NCI-H1694 (cell line): ENCODE measurements at places on chromosomes 1 and 21.

DNA sequence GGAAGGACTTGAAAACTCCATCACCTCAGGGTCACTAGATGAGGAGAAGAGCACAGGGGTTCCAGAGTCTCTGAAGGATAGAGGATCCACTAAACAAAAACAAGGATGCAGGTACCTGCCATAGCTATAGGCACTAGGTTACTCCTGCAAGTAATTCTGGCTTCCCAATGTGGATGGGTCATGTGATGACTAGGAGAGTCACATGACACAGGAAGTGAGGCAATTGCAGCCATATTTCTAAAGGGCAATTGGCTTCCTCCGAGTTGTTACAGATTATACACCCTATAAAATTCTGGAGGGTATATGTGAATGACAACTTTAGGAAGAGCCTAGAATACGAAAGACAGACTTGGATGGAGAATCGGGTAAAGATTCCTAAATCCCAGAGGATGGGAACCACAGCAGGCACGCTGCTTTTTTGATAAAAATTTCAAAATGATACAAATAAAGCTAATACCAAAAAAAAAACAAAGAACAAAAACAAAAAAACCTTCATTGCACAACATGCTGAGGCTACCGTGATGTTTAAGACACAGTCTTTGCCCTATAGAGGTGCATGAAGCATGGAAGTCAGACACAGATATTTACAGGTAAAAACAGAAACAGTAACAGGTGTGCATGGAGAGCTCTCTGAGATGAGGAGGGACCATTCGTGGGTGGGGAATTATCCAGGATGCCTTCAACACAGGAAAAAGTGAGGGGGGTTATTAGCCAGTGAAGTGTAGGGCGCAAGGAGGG lies 10.5 kb downstream of the MTX1 start:
- peak; percentile 17 for DNase-seq

GRCh38 chr1:165871311-165872067 lies 44.1 kb downstream of the UCK2 start:
- DNase-seq = no peak

- no peak for DNase-seq
These were observed 3.4 kb upstream of the LEFTY2 start for GRCh38 chr1:225944387-225944786.

GRCh38 chr1:211549092-211549711 lies 29.8 kb downstream of the SLC30A1 start:
- DNase-seq = no peak

- no peak for DNase-seq
These were observed 115.6 kb downstream of the XCL2 start for GRCh38 chr1:168428063-168428731.

DNA sequence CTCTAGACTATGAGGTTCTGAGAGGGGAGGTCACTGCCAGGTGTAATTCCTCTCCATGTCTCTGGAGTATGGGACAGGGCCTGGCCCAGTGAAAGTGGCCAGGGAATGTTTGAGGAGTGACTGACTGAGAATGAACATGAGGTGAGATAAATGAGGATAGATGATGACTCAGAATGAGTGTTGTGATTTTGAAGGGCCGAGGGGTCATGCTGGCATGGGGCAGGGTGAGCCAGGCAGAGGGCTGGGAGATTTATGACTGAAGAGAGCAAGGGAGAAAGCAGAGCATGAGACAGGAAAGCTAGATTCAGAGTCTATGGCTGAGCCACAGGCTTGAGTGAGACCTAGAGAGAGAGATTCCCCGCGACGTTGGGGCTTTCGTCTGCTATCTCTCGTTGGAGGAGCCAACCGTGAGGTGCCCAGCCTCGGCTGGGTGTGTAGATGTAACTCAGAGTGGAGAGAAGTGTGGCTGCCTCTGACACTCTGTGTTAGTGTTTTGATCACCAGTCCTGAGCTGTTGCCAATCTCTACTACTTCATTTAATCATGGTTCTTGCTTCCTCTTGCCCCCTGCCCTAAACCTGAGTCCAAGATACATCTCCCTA lies 50.1 kb downstream of the FOXD2 start:
- DNase-seq = no peak

DNA sequence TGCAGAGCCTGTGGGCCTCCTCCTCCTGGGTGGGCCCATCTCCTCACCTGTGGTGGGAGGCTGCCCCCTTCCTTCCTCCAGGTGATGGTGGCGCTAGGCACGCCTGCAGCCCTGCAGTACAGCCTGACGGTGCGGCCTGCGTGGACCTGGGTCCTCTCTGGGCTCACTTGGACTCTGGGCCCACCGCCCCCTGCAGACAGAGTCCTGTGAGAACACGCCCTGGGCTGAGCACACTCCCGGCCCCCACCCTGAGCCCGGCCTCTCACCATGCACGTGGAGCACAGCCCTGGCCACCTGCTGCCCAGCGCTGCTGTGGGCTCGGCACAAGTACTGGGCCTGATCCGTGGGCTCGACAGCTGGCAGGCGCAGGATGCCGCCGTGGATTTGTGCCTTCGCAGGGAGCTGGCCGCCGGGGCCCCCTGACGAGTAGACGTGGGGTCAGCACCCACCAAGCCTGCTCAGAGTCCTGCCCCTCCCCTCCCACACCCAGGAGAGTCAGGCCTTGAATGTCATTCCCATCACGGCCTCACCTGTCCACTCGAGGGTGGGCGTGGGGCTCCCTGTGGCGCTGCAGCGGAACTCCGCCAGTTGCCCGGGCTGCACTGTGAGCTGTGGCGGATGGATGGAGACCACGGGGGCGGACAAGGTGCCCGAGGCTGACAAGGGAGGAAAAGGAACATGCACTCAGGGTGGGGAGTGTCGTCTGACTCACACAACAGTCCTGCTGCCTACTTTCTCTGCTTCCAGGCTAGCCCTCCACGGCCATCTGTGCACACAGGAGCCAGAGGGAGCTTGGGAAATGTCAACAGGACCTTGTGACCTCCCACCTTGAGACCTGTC lies 43.4 kb downstream of the LDLRAD2 start:
- DNase-seq = no peak

GRCh38 chr1:217009376-217009775 lies 286.1 kb upstream of the ESRRG start:
- DNase-seq = no peak

GRCh38 chr1:200437556-200438203 lies 27.8 kb upstream of the ZNF281 start:
- no peak for DNase-seq

DNA sequence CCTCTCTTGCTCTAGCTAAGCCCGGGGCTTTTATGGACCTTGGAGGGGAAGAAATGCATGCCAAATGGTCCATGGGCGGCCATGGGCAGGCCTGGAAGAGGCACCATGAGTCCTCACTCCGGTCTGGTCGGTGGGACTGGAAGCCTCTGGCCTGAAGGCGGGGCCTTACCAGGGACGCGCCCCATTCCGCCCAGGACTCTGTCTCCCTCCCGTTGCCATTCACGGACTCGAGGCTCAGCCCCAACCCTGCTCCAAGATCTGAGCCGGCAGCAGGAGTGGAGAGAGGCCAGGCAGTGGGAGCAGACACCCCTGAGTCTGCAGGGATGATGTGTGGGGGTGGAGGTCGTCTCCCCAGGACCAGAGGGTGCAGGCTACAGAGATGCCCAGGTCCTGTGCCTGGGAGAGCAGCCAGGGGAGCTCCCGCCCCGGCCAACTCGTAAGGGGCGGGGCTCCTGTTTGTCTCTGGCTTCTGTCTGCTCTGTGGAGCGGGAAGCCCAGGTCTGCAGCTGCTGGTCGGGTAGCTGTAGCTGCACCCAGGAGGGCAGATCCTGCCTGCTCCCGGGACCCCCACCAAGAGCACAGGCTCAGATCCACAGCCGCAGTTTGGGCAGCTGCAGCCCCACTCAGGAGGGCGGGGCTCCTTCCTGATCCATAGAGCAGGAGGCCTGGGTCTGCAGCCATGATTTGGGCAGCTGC lies 8.3 kb upstream of the KANK4 start:
- DNase-seq = no peak

GRCh38 chr1:237154157-237154556 lies 112.2 kb downstream of the RYR2 start:
- DNase-seq = no peak

GRCh38 chr21:38352536-38353219 lies 95.9 kb downstream of the KCNJ15 start:
- DNase-seq = peak; percentile 52

DNA sequence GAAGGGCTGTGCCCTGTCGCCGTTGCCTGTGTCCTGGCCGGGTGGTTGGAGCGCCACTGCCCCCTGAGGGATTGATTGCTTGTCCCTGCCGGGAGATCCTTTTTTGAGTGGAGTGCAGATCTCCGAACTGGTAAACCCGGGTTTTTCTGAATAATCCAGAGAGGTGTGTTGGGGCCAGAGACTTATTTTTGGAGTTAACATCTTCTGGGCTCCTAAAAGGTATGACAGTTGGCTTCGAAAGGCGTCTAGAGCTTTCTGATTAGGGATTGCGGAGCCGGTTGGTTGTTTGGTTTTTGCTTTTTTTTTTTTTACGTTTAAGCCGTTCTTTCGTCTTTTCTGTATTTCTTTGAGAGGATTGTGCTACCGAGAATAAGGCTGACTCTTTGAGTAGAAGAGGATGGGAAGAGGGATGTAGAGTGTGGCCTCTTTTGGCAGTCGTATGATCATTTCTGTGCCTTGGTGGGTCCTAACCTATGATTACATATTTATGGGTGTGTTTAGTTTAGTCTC lies 756 bp downstream of the RLF start:
- no peak for DNase-seq
